ENCODE measurements at places on chromosomes 2 and 18. TPM values are rescaled to one million over a fixed set of nuclear protein-coding genes. Genes with fewer than 3 reads are reported as not detected.

DNA sequence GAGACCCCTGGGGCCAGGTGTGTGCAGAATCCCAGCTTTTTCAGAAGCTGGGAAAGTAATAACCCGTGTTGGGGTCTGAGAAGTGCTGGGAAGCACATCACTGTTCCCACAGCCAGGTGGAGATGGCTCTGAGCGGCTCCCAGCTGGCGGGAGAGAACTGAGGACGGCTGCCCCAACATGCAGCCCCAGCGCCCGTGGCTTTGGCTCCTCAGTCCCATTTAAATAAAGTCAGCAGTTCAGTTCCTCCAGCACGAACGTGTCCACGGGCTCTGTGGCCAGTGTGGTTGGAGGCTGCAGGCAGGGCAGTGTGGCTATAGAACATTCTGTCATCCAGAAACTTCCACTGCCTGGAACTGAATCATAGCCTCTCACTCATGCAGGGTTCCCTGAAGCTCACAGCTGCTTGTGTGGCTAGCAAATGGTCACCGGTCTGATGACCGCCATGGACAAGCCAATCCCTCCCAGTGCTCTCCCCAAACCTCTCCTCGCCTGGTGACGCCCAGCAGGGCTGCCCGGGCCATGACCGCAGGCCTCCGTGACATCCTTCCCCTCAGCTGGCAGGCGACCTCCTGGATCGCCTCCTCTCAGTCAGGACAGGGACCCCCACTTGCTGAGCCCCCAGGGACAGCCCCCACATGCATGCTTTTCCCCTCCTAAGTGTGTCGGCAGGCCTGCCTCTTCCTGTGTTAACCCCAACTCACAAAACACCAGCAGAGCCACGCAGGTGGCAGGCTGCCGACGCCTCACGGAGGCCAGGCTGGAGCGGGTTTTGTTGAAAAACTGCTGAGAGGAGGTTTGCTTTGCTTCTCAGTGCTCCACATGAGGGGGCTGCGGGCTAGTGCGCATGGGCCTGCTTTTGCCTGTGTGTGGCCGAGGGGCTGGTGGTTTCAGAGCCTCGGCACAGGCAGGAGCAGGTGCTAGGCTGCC is 1.3 kb downstream of the RTP5 start:
- no peak for DNase-seq

The FOXD4L1 gene
- polyA plus RNA-seq = not detected

The TYW5 gene
- 5.3 TPM for polyA plus RNA-seq

- DNase-seq = peak; percentile 50
These were observed 134.9 kb upstream of the REV1 start for GRCh38 chr2:99624677-99625076.

DNA sequence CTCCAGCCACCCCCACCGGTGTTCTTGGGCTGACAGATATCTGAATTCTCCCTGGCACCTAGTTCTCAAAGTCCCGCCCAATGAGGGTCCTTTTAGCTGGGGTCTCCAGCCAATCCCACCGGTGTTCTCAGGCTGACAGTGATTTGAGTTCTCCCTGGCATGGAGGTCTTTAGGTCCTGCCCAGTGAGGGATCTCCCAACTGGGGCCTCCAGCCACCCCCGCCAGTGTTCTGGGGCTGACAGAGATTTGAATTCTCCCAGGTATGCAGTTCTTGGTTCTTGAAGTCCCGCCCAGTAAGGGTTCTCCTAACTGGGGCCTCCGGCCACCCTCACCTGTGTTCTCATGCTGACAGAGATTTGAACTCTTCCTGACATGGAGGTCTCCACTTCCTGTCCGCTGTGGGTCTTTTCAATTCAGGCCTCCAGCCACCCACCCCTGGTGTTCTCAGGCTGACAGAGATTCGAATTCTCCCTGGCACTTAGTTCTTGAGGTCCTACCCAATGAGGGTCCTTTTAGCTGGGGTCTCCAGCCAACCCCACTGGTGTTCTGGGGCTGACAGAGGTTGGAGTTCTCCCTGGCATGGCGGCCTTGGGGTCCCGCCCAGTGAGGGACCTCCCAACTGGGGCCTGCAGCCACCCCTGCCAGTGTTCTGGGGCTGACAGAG is 154.6 kb downstream of the ANKRD36 start:
- DNase-seq = peak; percentile 12

DNA sequence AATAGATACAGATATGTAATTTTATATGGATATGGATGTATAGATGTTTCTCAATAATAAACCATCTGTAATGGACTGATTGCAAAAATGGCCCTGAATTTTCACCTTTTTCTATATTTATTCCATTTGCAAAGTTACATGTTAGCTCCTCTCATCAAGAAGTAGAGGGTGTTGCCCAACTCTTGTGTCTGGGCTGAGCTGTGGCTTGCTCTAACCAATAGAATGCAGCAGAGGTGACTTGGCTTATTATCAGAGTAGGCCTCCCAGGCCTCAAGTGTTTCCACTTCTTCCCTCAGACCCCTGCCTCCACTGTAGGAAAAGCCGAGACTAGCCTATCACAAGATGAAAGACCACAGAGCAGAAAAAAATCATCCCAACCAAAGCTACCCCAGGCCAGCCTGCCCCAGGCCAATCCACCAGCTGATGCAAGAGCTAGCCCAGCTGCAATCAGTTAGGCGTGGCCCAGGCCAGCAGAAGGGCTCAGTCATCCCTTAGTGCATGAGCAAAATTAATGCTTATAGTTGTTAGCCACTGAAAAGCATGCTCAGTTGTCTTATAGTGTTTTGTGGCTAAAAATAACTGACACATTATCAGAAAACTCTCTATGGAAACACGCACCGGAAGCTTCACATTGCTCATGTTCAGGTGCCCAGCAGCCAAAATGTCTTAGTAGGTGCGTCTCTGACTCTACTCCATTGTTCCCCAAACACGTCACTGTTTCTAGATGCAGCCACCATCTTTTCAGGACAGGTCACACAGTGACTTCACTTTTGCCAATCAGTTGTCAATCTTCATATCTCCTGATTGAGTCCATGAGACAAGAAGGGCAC is 464.0 kb downstream of the FBXO15 start:
- no peak for DNase-seq

The EN1 gene
- 0.20 TPM for polyA plus RNA-seq

The DSC2 gene
- polyA plus RNA-seq = 2.7 TPM

DNA sequence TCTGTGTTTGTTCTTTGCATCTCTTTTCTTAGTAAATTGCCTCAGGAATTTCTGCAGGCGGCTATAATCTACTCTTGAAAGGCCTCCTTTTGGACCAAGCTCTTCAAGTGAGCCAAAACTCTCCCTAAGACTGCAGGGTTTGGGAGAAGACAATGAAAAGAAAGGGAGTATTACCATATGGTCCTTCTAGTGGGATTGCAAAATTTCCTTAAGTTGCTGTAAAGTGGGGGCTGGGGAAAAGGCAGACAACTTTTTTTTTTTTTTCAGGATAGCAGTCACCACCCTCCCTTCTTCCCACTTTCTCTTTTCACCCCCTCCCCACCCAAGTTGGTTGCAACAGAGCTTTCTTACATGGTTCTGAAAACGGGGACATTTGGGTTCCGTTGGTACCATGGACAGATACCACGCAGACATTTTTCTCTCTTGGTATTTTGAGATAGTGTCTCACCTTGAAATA is 183.7 kb downstream of the FHOD3 start:
- no peak for DNase-seq

GRCh38 chr2:72803151-72803550 is 22.7 kb downstream of the EXOC6B start:
- DNase-seq = no peak

The INHA gene
- 265 TPM for polyA plus RNA-seq

The SLC4A3 gene
- polyA plus RNA-seq = 15.1 TPM

The CNDP1 gene
- polyA plus RNA-seq = 0.40 TPM

The BCL11A gene
- 5.1 TPM for polyA plus RNA-seq

DNA sequence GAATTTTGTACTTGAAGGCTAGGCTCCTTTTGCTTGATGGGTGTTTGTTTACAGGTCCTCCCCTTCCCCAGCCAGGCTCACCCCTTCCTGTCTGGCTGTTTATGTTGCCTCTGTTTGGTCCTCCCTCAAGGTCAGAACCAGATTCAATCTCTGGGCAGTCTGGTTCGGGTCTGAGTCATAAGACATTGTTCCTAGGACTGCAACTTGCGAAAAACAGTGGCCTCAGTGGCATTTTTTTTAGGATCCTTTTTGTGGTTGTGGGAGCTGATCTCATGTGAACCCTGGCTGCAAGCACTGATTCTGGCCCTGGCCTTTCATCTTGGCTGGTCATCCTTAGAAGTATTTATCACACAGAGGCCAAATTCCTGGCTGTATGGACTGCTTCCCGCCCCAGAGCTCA is 370.4 kb downstream of the CLIP4 start:
- no peak for DNase-seq

The GALR1 gene
- polyA plus RNA-seq = 0.11 TPM

DNA sequence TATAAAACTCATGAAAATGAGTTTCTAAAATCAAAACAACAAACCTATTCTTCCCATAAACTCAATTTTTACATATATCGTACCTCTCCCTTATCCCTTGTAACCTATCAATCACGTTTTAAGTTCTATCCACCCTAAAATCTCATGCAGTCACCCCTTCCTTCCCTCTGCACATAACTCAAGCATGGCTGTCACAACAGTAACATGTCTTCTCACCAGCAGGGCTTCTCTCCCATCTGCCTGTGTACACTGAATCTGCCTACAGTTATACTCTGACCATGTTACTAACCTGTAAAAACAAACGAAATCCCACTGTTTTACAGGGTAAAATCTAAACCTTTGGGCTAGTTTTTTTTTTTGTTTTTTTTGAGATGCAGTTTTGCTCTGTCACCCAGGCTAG is 68.2 kb downstream of the MAP4K3 start:
- DNase-seq = no peak

DNA sequence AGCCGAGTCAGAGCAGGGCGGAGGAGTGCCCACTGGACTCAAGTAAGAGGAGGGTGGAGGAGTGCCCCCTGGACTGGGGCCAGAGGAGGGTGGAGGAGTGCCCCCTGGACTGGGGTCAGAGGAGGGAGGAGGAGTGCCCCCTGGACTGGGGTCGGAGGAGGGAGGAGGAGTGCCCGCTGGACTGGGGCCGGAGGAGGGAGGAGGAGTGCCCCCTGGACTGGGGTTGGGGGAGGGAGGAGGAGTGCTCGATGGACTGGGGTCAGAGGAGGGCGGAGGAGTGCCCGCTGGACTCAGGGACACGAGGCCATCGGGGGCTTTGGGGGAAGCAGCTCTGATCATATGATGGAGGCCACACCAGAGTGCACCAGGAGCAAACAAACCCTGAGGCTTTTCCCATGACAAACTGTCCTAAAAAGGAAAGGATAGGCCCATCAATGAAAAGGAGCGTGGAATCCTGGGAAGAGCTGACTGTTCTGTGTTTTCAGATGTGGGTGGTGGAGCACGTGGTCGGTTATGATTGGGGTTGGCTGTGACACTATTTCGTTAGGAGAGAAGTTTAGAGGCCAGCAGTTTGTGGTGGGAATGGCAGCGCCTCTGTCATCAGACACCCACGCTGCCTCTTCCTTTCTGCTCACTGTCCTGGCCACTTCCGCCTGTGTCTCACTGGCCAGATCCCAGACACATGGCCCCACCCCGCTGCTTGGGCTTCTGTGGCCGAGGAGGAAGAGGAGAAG is 24.5 kb upstream of the HPCAL1 start:
- DNase-seq = peak; percentile 83

The GALNT5 gene
- polyA plus RNA-seq = 0.45 TPM

The TRIM43 gene
- 0.34 TPM for polyA plus RNA-seq

DNA sequence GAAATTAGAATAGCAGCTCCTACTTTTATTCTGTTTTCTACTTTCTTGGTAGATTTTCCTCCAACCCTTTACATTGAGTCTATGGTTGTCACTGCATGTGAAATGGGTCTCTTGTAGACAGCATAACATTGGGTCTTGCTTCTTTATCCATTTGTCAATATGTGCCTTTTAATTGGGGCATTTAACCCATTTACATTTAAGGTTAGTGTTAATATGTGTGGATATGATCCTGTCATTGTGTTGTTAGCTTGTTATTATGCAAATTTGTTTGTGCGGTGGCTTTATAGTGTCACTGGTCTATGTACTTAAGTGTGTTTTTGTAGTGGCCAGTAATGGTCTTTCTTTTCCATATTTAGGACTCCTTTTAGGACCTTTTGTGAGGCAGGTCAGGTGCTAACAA is 276.9 kb upstream of the SPHKAP start:
- no peak for DNase-seq

- DNase-seq = no peak
These were observed 377.1 kb downstream of the CDH19 start for GRCh38 chr18:66226782-66227181.

The TMEM169 gene
- polyA plus RNA-seq = 1.0 TPM

The C18orf32 gene
- polyA plus RNA-seq = 80.9 TPM

DNA sequence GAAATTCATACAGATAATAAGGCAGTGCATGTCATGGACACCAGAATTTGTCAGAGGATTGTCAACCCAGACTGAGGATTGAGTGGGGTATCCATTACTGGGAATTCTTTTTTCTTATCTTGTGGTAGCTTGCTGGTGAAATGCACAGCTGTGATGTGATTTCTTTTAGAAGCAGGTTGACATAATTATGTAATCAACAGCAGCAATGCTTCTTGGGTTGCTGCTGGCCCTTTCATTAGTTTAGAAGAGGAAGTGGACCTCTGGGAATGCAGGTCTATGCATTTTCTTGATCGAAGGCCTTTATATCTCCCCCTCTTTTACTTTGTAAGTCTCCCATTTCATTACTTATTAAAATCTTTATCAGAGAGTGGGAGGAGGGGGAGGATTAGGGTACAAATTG is 319.9 kb downstream of the AGPS start:
- no peak for DNase-seq

DNA sequence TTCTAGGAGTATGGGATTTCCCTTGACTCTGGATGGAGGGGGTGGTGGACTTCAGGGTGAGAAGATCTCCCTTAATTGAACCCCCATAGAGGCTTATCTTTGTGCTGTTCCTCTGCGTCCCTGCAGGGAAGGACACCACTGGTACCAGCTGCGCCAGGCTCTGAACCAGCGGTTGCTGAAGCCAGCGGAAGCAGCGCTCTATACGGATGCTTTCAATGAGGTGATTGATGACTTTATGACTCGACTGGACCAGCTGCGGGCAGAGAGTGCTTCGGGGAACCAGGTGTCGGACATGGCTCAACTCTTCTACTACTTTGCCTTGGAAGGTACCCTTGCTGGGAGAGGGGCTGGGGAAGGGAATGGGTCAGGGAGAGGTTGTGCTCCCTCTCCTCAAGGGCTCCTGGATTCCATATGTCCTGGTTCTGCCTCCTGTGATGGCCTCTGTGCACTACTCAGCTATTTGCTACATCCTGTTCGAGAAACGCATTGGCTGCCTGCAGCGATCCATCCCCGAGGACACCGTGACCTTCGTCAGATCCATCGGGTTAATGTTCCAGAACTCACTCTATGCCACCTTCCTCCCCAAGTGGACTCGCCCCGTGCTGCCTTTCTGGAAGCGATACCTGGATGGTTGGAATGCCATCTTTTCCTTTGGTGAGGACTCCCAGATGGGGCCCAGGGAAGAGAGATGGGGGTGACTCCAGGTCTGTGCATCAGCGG is 19.3 kb downstream of the PRKAG3 start:
- DNase-seq = no peak

The RGPD3 gene
- polyA plus RNA-seq = 5.3 TPM

The LONRF2 gene
- polyA plus RNA-seq = 6.5 TPM

GRCh38 chr2:65483763-65484162 is 51.4 kb upstream of the SPRED2 start:
- no peak for DNase-seq

GRCh38 chr18:41967680-41968079 is 12.6 kb downstream of the PIK3C3 start:
- DNase-seq = no peak

- no peak for DNase-seq
These were observed 18.0 kb upstream of the GLS start for GRCh38 chr2:190862571-190862991.
